ENCODE measurements at places on chromosomes 11 and 22.

GRCh38 chr11:46521961-46522681, 71.7 kb downstream of the AMBRA1 start:
- DNase-seq, result no peak

DNA sequence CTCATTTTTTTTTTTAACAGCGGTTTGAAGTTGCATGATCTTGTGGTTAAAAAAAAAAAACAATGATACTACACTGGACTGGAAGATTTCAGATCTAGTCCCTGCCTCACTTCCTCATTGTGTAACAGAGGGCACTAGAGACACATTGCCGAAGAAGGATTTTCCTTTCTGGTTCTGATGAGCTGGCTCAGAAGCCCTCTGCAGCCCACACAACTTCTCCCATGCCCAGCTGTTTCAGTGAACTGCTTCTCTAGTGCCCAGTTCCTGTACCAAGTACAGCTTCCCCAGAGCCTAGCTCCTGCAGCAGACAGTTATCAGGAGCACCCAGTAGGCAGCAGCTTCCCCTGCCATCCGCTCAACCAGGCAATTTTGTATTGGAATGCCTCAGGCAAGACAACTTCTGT, 29.5 kb upstream of the ANO5 start:
- no peak for DNase-seq

DNA sequence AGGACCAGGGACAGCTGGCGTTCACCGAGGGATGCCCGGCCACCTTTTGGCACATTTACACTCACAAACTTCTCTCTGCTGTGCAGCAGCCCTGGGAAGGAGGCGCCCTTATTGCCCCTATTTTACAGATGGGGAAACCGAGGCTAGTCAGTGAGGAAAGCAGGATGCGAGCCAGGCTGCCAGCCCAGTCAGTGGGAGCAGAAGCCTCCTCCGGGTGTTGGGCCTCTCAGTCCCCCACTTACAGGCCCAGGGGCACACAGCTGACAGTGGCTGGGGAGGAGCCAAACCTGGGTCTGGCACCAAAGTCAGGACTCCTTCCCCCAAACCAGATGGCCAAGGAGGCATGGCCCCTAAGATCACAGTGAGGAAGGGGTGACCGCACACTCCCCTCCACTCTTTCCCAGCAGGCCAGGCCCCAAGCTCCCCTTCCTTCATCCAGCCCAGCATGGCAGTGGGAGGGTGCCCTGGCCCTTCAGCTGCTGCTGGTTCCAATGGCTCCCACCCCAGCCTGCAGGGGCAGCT, 121.4 kb upstream of the ANO1 start:
- DNase-seq, result no peak

DNA sequence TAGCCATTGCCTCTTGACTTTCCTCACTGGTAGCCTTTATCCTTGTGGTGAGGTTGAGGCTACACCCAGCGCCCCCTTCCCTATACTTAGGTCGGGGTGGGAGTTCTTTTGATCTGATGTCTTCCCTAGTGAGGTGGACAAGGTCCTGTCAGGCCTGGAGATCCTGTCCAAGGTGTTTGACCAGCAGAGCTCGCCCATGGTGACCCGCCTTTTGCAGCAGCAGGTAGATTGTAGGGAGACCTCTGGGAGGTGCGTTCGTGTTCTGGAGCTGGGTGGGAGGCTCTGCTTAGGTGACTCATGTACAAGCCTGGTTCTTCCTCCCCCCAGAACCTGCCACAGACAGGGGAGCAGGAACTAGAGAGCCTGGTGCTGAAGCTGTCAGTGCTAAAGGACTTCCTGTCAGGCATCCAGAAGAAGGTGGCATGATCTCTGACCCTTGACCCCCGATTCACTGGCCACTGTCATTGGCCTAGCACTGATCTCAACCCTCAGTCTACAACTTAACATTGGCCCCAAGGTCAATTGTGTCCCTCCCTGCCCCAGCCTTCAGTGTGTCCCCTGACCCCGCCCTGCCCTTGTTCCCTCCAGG, 4.9 kb downstream of the INPPL1 start:
- no peak for DNase-seq

DNA sequence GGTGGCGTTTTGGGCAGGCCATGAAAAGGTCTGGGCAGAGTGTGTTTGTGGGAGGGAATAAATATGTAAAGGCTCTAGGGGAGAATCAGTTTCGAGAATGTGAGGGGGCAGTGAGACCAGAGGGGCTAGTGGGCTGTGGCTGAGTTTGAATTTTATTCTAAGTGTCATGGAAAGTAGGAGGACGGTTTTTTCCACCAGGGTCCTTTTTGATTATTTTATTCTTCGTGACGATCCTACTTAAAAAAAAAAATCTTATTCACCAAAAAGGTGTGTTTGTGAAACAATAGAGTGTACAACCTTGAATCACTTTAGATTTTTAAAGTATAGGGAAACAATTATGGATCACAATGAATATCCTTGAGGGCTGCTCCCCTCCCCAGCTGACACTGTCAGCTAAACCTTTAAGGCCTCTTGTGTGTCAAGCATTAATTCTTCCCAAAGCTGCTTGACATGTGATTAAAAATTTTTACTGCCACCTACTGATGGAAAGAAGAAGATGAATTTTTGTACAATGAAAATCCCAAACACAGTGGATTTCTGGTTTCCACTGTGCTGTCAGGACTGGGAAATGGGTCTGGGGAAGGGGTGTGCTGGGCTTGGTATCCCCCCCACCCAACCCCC, 107.5 kb upstream of the OR4B1 start:
- DNase-seq, result peak; percentile 67

Data from stomach (tissue), 19 donors.